ENCODE measurements at places on chromosomes 4 and X.

DNA sequence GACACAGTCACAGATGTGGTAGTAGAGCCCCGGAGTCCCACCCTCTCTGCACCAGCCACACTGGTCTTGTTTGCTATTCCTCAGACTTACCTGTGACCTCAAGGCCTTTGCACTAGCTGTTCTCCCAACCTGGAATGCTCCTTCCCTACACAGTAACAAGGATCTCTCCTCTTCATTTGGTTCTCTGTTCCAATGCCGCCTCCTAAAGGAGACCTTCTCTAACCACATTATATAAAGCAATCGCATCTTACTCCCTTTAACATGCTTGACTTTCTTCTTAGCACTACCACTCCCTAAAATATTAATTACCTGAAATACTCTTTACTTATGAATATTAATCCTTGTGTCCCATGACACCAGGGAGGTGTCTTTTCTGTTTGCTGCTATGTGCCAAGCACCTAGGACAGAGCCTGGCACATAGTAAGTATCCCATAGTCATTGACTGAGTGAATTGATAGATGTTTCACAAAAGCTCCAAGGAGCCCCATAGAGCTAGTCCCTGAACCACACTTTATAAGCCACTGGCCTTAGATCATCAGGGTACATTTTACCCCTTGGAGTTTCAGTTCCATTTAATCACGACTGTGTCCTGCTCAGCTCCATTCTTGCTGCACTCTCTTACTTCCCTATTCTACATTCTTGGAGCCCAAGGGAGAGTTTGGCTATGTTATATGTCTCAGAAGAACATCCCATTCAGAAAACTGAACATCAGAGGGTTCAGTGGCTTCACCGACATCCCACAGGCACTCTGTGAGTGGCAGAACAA, 312.7 kb downstream of the RAB28 start:
- DNase-seq = no peak

GRCh38 chr4:99219072-99219471, at the start of gene ADH6:
TSS of gene ADH6 (minus strand) at chr4:99219246. CDS start at chr4:99219152, 94 bp downstream.
- DNase-seq = no peak

- DNase-seq = no peak
Observed at GRCh38 chrX:120690344-120690743, 60.5 kb upstream of the C1GALT1C1 start.

- peak; percentile 6 for DNase-seq
Observed at GRCh38 chr4:144787365-144788258, 141.7 kb downstream of the HHIP start.

- DNase-seq = no peak
Observed at GRCh38 chrX:124023838-124024238, 62.3 kb downstream of the STAG2 start.
